Glomerular endothelial cell (primary cell): ENCODE measurements at places on chromosomes 7 and 10.
A peak's percentile ranks its signal among the peaks of the same experiment; 100 is the strongest.

DNA sequence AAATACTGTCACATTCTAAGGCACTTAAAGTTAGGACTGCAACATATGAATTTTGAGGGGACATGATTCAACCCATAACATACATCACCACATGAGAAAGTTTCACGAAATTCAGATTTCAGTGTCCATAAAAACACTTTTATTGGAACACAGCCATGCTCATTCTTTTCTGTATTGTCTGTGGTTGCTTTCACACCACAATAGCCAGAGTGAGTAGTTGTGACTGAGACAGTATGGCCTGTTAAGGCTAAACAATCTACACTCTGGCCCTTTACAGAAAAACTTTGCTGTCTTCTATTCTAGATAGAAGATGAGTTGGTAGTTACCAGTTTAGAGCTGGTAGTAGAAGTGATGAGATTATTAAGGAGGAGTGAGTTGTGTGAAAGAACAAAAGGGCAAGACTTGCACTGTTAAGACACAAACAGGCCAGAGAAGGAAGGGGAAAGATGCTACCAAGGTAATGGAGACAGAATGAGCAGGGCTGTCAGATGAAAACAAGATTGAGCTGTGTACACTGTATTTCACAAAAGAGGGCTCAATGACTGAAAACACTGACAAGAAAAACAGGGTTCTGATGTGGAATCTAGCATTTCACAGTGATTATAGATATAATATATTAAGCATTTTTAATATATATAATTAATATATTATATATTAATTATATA is 108.6 kb downstream of the PPP1R3A start:
- no peak for DNase-seq

GRCh38 chr7:45003789-45004188 is 3.8 kb downstream of the CCM2 start:
- DNase-seq, result no peak

DNA sequence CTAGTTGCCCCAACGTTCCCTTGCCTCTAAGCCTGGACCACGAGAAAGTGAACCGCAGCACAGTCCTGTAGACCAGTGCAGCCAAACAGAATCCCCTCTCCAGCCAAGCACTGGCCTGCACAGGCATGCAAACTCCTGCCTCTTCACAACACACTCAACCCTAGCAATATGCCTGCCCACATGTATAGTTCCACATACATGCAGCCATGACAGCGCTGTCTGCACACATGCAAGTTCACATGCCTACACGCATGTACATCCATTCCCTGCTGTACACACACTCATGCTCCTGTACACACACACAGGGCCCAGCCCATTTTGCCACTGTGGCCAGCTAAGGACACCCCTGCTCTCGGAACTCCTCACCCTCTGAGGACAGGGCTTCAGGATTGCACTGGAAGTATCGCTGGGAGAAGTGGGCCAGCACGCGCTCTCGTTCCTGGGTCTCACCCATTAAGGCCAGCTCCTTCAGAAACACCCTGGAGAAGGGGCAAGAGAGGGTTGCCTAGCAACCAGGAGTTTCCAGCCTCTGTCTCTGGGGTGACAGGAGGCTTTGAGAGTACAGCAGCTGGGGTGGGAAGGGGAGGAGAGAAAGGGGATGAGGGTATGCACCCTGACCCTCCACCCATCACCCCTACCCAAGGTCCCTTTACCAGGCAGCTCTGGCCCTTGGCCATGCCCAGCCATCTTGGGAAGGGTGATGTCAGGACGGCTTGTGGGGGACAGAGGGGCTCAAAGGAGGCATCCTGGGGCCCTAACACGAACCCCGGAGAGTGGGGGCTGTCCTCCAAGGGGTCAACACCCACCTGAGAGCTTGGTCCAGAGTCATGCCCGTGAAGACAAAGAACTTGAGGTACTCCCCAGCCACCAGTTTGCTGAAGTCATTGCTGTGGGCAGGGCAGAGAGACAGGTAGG is 7.0 kb downstream of the PSD start:
- DNase-seq, result no peak

- DNase-seq, result peak; percentile 55
Measured at GRCh38 chr7:27784399-27785053, 44.6 kb downstream of the TAX1BP1 start.

DNA sequence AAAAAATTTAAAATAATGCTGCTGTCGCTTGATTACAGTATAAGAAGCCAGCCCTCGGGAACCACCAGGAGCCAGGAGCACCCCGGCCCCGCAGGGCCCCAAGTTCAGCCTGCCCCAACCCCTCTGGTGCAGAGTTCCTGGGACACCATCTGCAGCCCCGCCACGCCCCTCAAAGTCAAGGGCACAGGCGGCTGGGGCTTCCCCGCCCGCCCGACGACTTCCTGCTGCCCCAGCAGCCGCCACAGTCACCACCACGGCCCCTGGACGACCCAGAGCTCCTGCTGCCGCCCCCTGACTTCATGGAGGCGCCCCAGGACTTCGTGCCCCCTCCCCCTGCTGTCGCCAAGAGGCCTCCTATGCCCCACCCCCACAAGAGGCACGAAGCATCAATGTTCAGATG is 103.6 kb upstream of the PDSS1 start:
- no peak for DNase-seq

GRCh38 chr10:100470367-100470766 is 7.6 kb downstream of the WNT8B start:
- no peak for DNase-seq

- DNase-seq, result no peak
Measured at GRCh38 chr7:81714306-81714705, 55.5 kb downstream of the HGF start.

DNA sequence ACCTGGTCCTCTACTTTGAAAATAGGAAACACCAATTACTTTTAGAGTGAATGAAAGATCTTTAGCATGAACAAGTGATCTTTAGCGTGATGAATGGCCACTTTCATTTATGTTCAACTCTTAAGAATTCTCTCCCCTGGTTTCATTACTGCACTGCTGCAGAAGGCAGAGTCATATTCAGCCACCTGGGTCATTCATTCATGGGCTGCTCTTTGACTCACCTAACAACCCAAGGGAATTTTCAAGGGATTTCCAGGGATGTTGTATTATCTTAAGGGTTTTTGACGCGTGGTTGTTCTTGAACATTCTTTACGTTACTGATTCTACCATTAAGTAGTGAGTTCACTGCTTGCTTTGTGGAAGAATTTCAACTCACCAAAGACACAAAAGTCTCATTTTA is 87.3 kb upstream of the STK17A start:
- DNase-seq, result no peak

DNA sequence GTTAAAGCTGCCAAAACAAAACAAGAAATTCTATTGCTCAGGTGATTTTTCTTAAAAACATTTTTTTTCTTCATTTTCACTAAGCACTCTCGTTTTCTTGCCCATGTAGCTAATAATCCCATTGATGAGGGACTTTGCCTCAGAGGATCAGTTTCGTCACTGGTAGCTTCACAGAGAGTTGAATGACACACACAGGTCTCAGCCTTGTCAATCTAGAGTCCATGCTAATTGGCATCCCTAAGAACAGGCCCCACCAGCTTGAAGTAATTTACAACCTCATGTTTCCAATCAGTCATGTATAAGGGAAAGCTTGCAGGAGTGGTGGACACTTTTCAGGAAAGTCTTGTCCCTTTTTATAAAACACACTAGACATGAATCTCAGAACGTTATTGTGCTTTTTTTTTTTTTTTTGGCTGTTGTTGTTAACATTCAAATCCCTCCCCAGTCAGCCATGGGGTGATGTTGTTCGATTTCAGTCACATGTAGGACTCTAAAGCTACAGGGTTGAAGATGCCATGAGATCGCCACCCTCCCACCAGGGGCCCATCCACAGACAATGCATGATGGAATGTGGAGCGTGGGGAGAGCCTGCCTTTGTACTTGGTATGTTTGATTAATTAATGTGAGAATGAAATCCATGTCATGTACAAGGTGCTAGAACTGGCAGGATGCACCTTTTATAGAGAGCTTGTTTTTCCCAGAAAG is 232.4 kb upstream of the FZD8 start:
- no peak for DNase-seq

GRCh38 chr7:39453743-39454355 is 112.4 kb upstream of the YAE1 start:
- DNase-seq, result peak; percentile 54

DNA sequence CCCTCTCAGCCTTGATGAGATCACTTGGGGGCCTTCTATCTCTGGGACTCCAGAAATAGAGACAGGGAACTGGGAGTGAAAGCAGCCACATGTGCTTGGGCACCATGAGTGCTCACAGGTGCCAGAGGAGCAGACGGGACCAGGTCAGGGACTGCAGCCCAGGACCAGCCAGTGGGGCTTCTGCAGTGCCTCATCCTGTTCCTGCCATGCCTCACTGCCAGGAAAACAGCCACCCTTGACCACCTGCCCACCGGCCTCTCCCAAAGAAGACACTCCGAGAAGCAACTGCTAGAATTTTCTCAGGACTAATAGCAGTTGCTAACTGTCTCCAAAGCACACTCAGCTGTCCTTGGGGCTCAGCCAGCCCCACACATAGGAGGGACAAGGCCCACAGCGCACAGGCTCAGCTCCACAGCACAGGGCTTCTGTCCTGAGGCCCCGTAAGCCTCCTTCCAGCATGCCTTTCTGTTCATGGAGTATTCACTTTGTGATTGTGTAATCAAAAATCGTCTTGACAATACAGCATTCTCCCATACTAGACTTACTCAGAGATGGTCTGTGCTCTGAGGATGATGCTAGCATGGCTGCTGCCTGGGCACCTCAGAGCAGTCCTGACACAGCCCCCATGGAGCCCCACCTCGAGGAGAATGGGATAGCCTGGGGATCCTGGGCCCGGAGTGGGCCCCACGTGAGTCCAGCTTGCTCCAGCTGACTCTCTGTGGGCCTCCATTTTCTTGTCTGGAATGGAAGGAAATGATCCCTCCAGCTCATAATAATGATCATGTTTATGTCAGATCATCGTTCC is 115.7 kb upstream of the RET start:
- no peak for DNase-seq

- DNase-seq, result no peak
Measured at GRCh38 chr7:29123626-29124190, 22.6 kb downstream of the CPVL start.

GRCh38 chr7:27835376-27835775 is 95.4 kb downstream of the TAX1BP1 start:
- DNase-seq, result peak; percentile 12

DNA sequence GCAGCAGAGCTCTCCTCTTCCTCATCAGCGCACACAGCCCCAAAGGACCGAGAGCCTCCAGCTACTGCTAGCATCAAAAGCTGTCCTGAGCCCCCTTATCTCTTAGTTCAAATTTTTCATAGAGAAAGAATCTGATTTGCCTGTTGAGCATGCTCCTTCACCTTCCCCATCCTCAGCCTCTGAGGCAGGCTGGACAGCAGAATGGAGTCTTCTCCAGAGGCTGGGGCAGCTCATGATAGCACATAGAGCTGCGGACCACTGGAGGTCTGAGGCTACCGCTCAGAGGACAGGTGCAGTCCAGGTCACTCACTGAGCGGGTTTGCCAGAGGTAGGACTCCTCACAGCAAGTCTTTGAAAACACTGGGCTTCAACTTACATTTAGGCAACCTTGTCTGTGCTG is 72.8 kb upstream of the GRB10 start:
- no peak for DNase-seq

DNA sequence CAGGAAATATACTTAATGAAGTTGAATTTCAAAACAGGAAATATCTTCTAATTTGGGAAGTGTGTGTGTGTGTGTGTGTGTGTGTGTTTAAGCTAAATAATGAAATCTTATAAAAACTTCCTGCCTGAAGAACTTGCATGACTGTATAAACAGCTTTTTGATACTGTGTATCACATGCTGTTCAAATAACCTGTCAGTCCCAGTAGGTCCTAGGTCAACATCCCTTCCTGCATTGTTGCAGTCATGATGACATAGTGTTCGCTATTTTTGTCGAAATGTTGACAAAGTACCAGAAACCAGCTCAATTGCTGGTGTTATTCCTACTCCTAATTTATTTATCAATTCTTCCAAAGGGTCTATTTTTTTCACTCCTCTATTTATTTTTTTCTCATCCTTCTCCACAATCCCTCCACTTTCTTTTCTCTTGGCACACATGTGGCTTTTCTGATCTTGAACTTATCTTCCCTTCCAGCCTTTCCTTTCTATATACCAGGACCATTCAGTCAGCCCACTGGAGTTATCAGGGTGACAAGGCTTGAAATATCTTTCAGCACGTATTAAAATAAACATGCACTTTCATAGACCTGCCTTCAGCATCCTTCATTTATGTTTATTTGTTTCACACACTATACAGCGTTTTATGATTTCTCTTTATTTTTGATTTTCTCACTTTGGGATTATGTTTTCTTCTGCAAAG is 115.8 kb downstream of the PLXDC2 start:
- no peak for DNase-seq

GRCh38 chr7:142431491-142431890 is 173.6 kb upstream of the PRSS58 start:
- no peak for DNase-seq

- DNase-seq, result no peak
Measured at GRCh38 chr7:30648744-30649540, 33.3 kb downstream of the CRHR2 start.

- no peak for DNase-seq
Measured at GRCh38 chr7:82623812-82624211, 180.2 kb upstream of the CACNA2D1 start.

DNA sequence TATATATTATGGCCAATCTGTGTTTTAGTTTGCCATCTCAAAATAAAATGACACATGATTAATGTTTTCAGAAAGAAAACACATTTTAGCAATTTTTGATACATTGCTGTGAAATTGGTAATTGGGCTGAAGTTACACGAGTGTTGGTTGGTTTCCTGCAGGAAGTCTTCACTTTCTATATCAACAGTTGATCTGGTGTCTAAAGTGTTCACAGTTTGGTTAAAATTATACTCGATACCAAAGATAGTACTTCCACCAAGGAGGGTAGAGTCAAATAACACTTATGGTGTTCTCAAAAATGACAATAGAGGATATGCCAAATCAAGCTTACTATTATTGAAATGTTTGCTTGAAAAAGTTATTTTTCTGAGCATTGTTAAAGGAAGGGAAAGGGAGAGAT is 120.3 kb upstream of the GLCCI1 start:
- no peak for DNase-seq

DNA sequence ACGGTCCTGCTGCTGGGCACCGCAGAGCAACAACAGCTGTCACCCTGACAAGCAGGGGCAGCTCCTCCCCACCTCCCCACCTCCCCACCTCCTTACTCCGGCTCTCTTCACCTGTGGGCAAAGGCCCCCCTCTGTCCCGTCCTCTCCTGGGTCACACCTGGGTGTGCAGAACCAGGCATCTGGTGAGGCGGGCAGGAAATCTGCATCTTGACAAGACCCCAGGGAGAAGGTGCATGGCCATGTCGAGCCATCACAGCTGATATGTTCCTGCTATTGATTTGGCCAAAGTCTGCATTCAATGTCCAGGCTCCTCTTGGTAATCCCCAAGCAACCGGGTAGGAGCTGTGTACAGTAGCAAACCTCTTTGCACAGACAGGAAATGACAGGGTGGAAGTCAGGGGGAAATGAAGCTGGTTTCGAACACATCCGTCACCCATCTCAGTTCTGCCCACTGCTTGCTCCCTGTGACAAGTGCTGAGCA is 554.2 kb downstream of the DNAJB6 start:
- DNase-seq, result no peak
